Calu3 (cell line): ENCODE measurements at places on chromosomes 6 and 20.

GRCh38 chr20:4187147-4187546 is 171.8 kb upstream of the RNF24 start:
- DNase-seq: no peak

- DNase-seq: no peak
Measured at GRCh38 chr6:91483415-91484105, 896.7 kb upstream of the MAP3K7 start.

- no peak for DNase-seq
Measured at GRCh38 chr20:55173601-55174000, 698.2 kb downstream of the DOK5 start.

DNA sequence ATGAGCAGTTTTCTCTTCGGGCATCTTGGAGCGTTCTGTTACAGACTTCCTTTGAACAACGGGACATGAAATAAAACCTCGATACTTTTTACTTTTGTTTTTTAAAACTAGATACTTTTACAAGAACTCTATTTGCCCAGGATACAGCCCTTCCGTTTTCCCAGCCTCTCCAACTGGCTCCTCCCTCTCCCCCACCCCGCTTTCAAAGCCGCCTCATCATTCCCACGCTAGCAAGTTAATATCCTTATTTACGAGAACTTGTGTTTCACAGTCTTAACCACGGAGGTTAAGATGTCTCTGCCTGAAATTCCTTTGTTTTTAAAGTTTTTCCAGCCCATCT is 241 bp upstream of the CFAP206 start:
- peak; percentile 44 for DNase-seq

DNA sequence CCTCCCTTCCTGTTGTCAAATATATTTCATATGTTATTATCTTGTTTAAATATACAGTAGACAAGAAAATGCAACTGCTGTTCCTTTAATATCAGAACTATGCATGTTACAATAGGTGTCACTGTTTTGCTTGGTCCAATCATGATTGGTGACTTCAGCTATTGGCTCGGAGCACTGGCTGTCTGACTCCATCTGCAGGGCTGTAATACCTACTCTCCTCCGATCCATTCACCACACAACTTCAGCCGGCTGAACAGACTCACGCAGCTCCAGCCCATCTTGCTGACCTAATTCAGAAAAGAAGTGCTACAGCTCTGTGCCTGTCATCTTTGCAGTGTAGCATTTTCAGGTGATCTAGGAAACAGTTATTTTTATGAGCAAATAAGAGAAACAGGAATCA is at the start of gene BTBD3:
Gene BTBD3, plus strand, starts transcription at position 231 of the 400 bp plus-strand sequence. CDS start 383 bp downstream, outside the sequence.
- DNase-seq: no peak

- no peak for DNase-seq
Measured at GRCh38 chr6:125338381-125338780, 36.6 kb upstream of the HDDC2 start.

DNA sequence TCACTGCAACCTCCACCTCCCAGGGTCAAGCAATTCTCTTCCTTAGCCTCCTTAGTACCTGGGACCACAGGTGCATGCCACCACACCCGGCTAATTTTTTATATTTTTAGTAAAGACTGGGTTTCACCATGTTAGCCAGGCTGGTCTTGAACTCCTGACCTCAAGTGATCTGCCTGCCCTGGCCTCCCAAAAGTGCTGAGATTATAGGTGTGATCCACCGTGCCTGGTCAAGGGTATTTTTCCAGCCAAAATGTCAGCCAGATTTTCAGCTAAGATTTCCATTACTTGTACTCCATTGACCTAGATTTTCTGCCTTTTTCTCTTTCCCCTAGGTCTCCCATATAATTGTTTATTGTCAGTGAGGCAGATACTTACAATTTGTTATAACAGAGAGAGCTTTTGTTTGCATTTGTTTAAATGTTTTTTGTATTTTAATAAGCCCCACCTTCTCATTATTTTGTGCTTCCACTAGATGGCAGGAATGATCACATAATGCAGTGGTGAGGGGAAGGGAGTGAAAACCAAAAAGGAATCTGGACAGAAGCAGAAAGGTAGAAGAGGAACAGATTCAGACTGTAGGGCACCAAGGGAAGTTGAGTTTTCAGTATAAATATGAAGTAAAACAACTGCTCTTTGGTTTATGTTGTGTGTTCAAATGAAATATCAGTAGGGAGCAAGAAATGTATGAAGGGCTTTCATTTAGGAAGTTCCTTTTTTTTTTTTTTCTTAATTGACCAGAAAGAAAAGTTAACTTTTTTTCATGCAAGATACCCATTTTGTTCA is 29.7 kb downstream of the RPF2 start:
- DNase-seq: peak; percentile 8

- DNase-seq: no peak
Measured at GRCh38 chr20:24866008-24866407, 83.1 kb upstream of the CST7 start.

GRCh38 chr6:26156850-26157250 is 69.6 kb downstream of the HFE start:
- DNase-seq: peak; percentile 71

DNA sequence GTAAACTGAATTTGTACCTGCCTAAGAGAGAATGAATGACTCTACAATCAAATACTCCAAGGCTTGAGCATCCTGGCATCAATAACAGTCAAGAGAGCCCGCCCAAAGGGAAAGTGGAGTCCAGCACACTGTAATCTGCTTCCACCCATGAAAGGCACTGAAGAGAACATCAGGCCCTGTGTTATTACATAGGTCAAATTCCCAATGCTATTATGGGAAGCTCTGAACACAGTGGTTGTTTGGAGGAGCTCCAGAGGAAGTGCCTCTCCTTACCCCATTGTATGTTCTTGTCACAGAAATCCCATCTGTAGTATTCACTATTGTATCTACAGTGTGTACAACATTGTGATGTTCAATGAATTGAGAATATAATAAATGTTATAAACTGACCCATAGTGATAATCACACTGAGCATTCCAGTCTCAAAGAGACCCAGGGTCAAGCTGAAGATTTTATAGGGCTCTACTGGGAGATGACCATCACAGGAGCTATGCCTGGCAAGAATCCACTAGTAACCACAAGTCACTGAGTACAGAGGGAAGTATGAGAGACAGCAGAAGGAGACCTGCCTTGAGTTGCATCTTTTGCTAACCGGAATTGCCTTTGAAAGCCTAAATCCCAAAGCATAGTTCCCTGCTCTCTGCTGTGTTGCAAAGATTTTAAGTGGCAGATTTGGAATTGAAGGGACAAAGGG is 446.7 kb downstream of the GJA1 start:
- DNase-seq: no peak

- no peak for DNase-seq
Measured at GRCh38 chr20:24956001-24956841, 7.2 kb downstream of the CST7 start.

- no peak for DNase-seq
Measured at GRCh38 chr20:37225146-37225545, 36.5 kb downstream of the GHRH start.

GRCh38 chr6:35569011-35569461 is 56.3 kb upstream of the TULP1 start:
- DNase-seq: peak; percentile 32

DNA sequence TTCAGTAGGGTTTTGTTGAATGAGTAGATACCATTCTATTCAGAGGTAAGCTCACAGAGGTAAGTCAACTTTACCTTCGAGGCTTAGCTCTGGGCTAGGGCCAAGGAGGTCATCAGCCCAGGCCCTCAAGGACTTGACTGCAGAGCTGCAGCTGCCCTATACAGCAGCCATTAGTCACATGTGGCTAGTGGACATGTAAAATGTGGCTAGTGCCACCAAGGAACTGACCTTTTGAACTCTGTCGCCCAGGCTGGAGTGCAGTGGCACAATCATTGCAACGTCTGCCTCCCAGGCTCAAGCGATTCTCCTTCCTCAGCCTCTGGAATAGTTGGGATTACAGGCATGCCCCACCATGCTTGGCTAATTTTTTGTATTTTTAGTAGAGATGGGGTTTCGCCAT is 47.9 kb upstream of the EPB41L1 start:
- DNase-seq: no peak

DNA sequence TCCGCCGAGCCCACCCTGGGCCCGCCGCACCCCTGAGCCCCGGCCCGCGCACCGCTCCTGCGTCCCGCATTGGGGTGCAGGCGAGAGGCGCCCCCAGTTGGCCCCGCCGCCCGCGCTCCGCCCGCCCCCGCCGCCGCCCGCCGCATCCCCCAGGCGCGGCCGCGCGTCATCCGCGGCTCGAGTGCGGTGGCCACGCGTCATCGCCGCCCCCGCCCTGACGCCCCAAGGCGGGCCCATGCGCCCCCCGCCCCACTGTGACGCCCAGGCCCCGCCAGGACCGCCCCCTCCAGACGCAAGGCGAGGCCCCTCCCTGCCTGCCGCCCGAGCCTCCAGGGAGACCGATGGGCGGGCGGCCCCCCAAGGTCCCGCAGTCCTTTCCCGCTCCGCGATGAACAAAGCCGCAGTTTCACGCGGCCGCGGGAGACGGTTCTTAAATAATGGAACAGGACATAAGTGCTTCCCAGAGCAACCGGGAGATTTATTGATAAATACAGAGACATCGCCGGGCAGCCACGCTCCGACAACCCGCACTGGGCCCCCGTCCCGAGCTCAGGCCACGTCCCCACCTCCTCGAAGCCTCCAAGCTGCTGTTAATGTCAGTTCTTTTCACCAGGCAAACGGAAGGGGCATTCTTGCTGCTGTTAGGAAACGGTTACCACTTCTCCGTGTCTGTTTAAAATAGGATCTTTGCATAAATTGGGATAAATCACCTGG is at the start of gene ANKRD60:
Gene ANKRD60, minus strand, starts transcription at position 170 of the 714 bp plus-strand sequence. Its CDS starts 0 bp downstream, at position 170.
- no peak for DNase-seq

- no peak for DNase-seq
Measured at GRCh38 chr6:1216488-1216974, 95.4 kb upstream of the FOXQ1 start.

DNA sequence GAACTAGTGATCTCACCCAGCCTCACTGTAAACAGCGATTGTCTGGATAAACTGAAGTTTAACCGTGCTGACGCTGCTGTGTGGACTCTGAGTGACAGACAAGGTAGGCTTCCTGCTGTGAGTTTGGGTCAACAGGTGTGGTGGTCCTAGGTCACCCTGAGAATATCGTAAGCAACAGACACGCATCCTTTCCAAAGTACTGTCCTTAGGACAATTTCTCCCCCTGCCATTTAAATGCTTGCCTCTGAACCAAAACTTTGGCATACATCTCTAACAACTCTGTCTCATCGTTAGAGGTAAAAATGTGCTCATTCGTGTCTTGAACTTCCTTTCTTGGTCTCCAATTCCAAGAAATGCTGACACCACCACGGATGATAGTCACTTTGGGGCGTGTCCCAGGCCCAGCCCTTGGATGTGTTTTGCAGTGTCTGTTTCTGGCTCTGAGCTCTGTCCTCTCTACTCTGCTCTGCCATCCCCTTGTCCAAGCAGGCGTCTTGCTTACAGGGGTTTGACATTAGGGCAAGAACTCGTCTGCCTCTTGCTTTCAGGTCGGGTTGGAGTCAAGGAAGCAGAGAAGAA is 95.5 kb downstream of the EYA2 start:
- peak; percentile 60 for DNase-seq

GRCh38 chr6:1518855-1519254 is 90.9 kb upstream of the FOXC1 start:
- DNase-seq: no peak
